ENCODE measurements at places on chromosomes 6 and 20. TPM values are rescaled to one million over a fixed set of nuclear protein-coding genes. Genes with fewer than 3 reads are reported as not detected.

Gene BPIFB4
- polyA plus RNA-seq: not detected

DNA sequence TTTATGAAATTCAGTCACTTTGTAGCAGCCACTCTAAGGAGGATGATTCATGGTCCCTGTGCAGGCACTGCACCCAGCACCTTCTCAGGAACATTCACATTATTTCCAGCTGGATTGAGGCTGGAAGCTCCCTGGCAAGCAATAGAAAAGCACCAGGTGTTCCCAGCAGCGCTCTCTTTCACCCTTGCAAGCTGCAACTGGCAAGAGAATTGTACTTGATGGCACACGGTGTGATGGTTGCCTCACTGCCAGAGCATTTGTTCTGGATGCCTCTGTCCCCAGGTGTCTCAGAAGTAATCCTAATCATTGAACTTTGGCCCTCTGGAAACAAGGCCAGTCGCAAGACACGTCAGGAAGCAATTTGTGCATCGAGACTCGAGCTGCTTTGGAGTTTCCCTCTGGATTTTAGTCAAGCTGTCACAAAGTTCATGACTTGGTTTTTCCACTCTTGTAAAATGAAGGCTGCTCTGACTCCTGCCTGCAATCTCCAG, 24.9 kb upstream of the PHACTR2 start:
- no peak for DNase-seq

GRCh38 chr6:6942091-6942490, 165.7 kb upstream of the RREB1 start:
- DNase-seq: no peak

- no peak for DNase-seq
These were observed 82.3 kb upstream of the MPC1 start for GRCh38 chr6:166465003-166465399.

DNA sequence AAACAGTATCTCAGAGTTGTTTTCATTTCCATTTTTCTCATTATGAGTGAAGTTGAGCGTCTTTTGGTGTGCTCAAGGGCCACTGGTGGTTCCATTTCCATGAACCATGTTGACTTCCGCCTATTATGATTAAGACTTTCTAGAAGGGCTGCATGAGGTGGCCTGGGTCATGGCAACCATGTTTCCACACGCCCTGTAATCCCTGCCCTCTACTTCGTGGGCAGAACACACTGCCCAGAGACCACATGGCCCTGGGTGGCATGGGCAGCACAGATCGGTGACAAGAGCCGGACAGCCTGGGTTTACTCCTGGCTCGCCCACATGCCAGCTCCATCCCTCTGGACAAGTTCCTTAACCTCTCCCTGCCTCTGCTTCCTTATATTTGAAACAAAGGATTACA, 14.8 kb downstream of the PRPH2 start:
- DNase-seq: no peak

- no peak for DNase-seq
These were observed 1348.2 kb upstream of the GJE1 start for GRCh38 chr6:140784573-140784972.

Gene DLGAP4
- 27.5 TPM for polyA plus RNA-seq

GRCh38 chr20:62533591-62534495, 58.0 kb upstream of the GATA5 start:
- no peak for DNase-seq

Gene TCF15
- polyA plus RNA-seq: not detected

GRCh38 chr6:148035806-148036390, 306.7 kb upstream of the SASH1 start:
- DNase-seq: no peak

DNA sequence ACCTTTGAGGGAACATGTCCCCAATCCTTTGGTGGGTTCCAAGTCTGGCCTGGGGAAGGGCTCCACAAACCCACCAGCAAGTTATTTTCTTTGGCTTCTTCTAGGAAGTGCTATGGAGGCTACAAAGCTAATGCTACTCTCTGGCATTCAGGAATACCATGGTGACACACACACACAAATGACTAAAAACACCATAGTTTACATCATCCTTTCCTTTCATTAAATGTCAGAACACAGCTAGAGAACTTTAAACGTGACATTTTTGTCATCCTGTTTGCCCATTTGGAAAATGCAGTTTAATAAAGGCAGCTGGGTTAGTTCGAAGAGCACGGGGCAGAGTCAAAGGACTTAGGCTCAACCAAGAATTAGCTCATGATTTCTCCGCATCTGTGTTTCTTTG, 40.2 kb upstream of the PROKR2 start:
- no peak for DNase-seq

DNA sequence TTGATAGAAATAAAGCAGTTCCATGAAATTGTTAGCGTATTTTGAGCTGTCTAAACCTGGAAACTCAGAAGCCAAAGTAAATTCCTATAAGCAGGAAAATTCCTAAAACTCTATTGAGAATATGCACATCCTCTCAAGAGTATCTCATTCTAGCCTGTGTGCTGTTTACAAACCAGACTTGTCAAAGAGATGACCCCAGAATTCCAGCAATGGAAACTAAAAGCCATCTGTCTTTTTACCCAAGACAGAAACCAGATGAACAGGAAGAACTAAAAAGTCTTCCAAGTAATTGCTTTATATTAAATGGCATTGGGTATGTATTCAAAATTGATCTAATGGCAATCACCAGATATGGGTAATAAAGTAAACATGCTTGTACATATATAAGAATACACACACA, 92.6 kb downstream of the COL19A1 start:
- no peak for DNase-seq

GRCh38 chr6:64477391-64477790, 841.8 kb downstream of the PHF3 start:
- DNase-seq: no peak

Gene LKAAEAR1
- polyA plus RNA-seq: not detected

DNA sequence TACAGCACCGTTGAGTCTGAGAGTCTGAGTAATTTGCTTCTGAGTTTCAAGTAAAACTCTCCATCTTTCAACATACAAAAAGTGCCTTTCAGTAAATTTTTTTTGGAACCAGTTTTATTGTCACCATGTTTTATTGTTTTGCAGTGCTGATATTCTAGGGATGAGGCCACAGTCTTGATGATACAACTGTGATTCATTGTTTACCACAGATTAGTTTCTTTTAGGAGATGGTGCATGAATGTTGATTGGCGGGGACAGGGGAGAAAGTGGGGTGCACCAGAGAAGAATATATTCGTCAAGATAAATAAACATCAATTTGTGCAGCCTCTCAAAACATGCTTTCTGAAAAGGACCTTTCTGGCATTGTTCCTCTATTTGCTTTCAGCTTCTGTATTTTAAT, 109.0 kb downstream of the MCHR2 start:
- DNase-seq: no peak

DNA sequence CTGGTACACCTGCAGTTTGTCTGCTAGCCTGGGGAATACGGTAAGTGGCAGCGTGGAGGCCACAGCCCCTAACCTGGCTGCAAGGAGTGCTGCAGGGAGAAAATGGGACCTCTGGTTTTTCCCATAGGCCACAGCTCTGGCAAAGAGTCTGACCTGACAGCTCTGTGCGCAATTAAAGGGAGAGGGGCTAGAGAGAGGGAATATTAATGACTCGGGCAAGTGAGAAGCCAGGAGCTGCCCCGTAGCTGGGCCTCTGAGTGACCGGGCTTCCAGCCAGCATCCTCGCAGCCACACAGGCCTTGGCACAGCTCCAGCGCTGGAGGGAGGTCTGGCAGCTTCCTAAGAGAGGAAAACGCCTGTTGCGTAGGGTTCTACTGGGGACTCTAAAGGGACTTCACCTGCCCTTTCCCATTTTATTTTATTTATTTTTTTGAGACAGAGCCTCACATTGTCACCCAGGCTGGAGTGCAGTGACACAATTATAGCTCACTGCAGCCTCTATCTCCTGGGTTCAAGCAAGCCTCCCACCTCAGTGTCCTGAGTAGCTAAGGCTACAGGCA, 18.2 kb upstream of the OCSTAMP start:
- DNase-seq: no peak

GRCh38 chr6:30691208-30691847, 544 bp upstream of the NRM start:
- no peak for DNase-seq

Gene LINC00237
- not detected for polyA plus RNA-seq

GRCh38 chr6:137363805-137364138, 130.4 kb downstream of the OLIG3 start:
- DNase-seq: no peak

Gene HAO1
- polyA plus RNA-seq: not detected

GRCh38 chr20:31670371-31671228, 32.9 kb downstream of the COX4I2 start:
- no peak for DNase-seq

- no peak for DNase-seq
These were observed 56.0 kb downstream of the RAMACL start for GRCh38 chr6:166530211-166531095.

GRCh38 chr6:150732765-150733539, 132.6 kb upstream of the MTHFD1L start:
- no peak for DNase-seq

DNA sequence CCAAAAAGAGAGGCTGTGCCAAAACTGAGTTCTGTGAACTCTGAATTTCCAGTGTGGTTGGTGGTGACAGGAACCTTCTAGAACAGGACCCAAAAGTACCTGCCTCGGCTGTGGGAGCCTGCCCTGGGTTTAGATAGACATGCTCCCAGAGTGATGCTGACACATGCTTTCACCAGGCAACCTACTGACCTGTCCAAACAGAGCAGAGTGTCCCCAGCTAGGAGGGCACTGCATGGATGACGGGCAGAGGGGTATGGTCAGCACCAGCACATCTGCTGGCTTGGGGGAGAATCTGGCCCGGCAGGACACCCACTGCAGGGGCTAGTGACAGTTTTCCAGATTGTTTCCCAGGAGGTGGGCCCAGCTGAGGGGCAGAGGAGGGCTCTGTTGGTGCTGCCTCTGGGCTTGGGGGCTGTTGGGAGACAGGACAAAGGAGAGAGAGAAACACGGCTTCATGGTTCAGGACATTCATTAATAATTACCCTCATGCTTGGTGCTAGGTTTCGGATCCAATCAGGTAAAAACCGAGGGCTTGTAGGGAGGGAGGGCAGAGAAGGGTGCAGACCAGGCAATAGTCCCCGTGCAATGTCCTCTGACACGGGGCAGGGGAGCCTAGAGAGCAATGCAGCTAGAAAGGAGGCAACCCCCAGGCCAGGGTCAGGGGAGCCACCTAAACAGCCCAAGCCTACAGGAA, 15.0 kb downstream of the KCNK5 start:
- no peak for DNase-seq

DNA sequence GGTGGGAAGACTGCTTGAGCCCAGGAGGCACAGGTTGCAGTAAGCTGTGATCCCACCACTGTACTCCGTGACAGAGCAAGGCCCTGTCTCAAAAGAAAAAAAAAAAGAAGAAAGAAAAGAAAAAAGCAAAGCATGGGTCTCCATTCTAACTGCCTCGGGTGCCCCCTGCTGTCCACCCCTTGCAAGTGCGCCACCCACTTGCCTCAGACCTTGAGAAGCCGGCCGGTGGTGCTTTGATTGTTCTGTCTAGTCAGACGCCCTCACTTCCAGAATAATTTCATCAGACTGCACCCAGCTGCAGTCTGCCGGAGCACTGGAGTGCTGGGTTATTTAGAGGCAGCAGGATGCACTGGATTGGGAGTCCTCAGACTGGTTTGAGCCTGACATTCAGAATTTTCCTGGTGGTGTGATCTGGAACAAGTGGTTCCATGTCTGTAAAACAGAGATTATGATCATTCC, 17.6 kb upstream of the TM9SF4 start:
- DNase-seq: peak; percentile 47

- no peak for DNase-seq
These were observed 11.8 kb downstream of the SRC start for GRCh38 chr20:37357481-37358365.

DNA sequence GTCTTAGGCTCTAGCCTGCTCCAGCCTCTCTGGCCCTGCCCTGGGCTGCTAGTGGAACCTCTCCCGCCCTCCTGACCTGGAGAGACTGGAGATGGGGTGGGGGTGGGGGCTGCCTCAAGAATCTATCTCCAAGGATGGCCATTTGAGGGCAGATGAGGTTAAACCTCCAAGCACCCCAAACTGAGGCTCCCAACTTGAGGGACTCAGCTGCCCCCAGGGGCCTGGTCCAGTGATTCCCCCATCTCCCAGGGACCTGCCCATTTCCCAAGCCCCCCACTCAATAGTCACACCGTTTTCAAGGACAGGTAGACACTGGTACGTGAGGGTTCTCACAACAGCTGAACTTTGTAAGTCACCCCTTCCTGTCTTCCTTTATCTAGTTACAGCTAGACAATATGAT, 7.1 kb upstream of the BPIFB1 start:
- DNase-seq: no peak

Gene FOXS1
- polyA plus RNA-seq: not detected

GRCh38 chr6:160692369-160692959, 9.6 kb upstream of the PLG start:
- DNase-seq: no peak

GRCh38 chr6:75246386-75246785, 2.8 kb upstream of the COX7A2 start:
- DNase-seq: no peak

Gene GSTA4
- 60.2 TPM for polyA plus RNA-seq

Gene MUCL3
- polyA plus RNA-seq: not detected

Gene ACTL10
- polyA plus RNA-seq: 0.31 TPM

GRCh38 chr6:155708100-155708499, 252.5 kb upstream of the NOX3 start:
- DNase-seq: no peak

- no peak for DNase-seq
These were observed 489.5 kb downstream of the CBLN4 start for GRCh38 chr20:55515832-55516231.

Gene PDYN
- not detected for polyA plus RNA-seq

Gene TMC2
- polyA plus RNA-seq: not detected

DNA sequence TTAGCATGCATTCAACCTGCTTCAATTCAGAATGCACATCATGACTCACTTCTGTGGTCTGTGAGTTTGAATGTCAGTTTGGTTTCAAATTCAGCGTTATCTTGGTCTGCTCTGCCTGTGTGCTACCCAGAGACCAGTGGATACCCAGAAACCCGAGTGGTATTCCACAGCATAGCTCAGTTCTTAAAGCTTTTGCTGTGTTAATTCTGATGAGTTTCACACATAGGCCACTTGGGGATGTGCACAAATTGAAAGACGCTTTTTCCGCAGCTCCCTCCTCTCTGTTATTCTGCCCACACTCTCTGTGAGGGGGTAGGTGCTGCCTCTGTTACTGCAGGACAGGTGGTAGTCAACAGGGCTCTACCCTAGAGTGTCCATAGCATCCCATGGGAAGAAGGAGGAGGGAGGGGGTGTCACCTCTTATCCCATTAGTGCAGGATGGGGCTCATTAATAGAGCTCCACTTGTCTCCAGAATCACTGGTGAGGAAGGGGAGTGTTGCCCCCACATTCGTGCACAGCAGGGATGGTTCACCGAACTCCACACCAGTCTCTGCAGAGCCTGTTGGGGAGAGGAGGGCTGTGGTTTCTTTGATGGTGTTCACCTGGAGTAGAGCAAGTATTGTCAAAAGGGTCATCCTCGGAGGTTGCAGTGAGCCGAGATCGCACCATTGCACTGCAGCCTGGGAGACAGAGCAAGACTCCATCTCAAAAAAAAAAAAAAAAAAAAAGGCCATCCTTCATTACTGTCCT, 29.2 kb upstream of the SDCBP2 start:
- DNase-seq: no peak

GRCh38 chr6:69416776-69417175, 380.0 kb downstream of the LMBRD1 start:
- no peak for DNase-seq
